Endothelial cell of umbilical vein (primary cell): ENCODE measurements at places on chromosomes 2 and 18. TPM values are rescaled to one million over a fixed set of nuclear protein-coding genes. Genes with fewer than 3 reads are reported as not detected.

The ONECUT2 gene
- 0.05 and 0.62 TPM in 2 replicates for total RNA-seq

The PLGLB2 gene
- 1.3 and 2.1 TPM in 2 replicates for total RNA-seq

The GPC1 gene
- 23.9 and 31.1 TPM in 2 replicates for total RNA-seq

The ALLC gene
- total RNA-seq, result not detected in 2 replicates

The NEB gene
- total RNA-seq, result 1.8 and 3.6 TPM in 2 replicates

The SULT1C2 gene
- not detected in 2 replicates for total RNA-seq

The DRC1 gene
- total RNA-seq, result 0.21 and 0.44 TPM in 2 replicates
